Adrenal gland (tissue), 19 donors: ENCODE measurements at places on chromosomes 4 and X. TPM values are rescaled to one million over a fixed set of nuclear protein-coding genes. Genes with fewer than 3 reads are reported as not detected.
A peak's percentile ranks its signal among the peaks of the same experiment; 100 is the strongest.

The TASL gene
- 1.8 TPM for total RNA-seq

The FMR1NB gene
- not detected for total RNA-seq

The ZNF185 gene
- total RNA-seq, result 9.5 TPM

The EPGN gene
- 0.46 TPM for total RNA-seq

The NONO gene
- 371 TPM for total RNA-seq

DNA sequence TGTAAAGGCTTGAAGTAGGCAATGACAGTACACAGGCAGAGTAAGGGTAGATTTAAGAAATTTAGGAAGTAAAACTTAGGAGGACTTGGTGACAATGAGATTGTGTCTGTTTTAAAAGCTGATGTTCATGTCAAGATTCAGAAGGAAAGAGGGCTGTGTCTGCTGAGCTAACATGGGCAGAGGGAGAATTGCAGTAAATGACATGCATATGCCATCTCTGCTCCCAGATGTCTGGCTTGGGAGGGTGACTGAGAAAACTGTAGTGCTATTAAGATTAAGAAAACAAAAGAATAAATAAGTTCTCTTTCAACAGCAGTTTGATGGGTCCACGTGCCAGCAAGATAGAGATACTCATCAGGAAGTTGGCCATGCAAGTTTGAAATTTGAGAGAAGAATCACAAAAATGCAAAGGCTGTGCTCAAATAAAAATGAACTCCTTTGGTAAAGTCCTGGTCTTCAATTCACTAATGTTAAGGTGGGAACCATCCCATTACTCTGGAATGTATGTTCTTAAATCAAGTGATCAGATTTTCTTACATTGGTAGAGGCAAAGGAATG, 7.2 kb downstream of the NFXL1 start:
- H3K27me3 ChIP-seq, result no peaks in the 10 kb centered on the region
- H3K27ac ChIP-seq, result no peak overlapping the region
- H3K4me1 ChIP-seq, result no peaks in the 10 kb centered on the region
- no peaks in the 10 kb centered on the region for H3K36me3 ChIP-seq
- DNase-seq, result no peak
- no peak overlapping the region for H3K4me3 ChIP-seq

DNA sequence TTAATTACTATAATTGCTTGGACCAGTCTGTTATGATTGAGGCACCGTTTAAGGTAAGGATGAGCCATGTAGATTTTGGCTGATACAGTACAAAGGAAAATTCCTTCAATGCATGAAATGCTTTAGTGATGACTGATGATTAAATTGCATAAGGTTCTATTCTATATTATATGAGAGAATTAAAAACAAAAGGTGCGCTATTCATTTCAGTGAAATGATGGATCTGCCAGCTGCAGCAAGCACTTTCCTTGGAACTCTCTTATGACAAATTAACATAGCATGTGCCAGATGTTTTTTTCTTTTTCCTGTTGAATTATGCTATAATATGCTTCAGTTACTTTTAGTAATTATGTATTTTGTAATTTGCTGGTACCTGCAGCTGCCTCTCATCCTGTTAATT, 98.5 kb downstream of the JADE1 start:
- no peak overlapping the region for H3K4me3 ChIP-seq
- H3K36me3 ChIP-seq, result no peaks in the 10 kb centered on the region
- DNase-seq, result no peak
- no peaks in the 10 kb centered on the region for H3K27me3 ChIP-seq

GRCh38 chr4:24836661-24837242, 41.4 kb downstream of the SOD3 start:
- H3K27ac ChIP-seq, result no peak overlapping the region
- no peaks in the 10 kb centered on the region for H3K27me3 ChIP-seq
- DNase-seq, result no peak
- no peaks in the 10 kb centered on the region for H3K4me1 ChIP-seq
- H3K4me3 ChIP-seq, result no peak overlapping the region
- no peaks in the 10 kb centered on the region for H3K36me3 ChIP-seq

- H3K27me3 ChIP-seq, result no peaks in the 10 kb centered on the region
- no peak overlapping the region for H3K27ac ChIP-seq
- no peaks in the 10 kb centered on the region for H3K36me3 ChIP-seq
- no peak overlapping the region for H3K4me3 ChIP-seq
- no peak for DNase-seq
These were observed 83.5 kb upstream of the PPARGC1A start for GRCh38 chr4:23973308-23973855.

- no peak for DNase-seq
- no peak overlapping the region for H3K4me3 ChIP-seq
- H3K27me3 ChIP-seq, result no peaks in the 10 kb centered on the region
- H3K27ac ChIP-seq, result no peak overlapping the region
- H3K4me1 ChIP-seq, result no peaks in the 10 kb centered on the region
- H3K36me3 ChIP-seq, result no peaks in the 10 kb centered on the region
These were observed 144.8 kb upstream of the TTC29 start for GRCh38 chr4:147090486-147090885.

GRCh38 chr4:54065282-54066087, 1.1 kb upstream of the CHIC2 start:
- H3K36me3 ChIP-seq, result no peaks in the 10 kb centered on the region
- peak overlapping the region; percentile 78 for H3K27ac ChIP-seq
- H3K4me3 ChIP-seq, result no peak overlapping the region
- H3K4me1 ChIP-seq, result peaks cover 16% of the 10 kb centered on the region

DNA sequence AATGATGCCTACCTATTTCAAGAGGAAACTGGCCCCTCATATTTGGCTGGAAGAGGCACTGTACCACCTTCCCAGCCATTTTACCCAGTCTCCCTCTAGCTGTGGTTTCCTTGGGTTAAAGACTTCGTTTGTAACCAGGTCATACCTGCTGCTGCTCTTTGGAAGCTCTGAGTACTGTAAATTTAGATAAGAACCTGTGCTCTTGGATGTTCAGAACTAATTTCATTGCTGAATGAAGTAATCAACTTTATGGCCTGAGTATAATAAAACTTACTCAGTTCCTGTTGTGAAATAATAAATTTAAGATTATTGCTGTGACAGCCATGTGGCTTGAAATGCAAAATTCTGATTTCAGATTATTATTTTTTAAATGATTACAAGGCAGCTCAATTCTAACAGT, 12.2 kb downstream of the MTTP start:
- H3K4me3 ChIP-seq, result no peak overlapping the region
- H3K27ac ChIP-seq, result no peak overlapping the region
- no peaks in the 10 kb centered on the region for H3K4me1 ChIP-seq

- H3K27me3 ChIP-seq, result no peaks in the 10 kb centered on the region
- H3K4me1 ChIP-seq, result no peaks in the 10 kb centered on the region
- H3K27ac ChIP-seq, result no peak overlapping the region
- no peak for DNase-seq
These were observed 153.3 kb upstream of the USP9X start for GRCh38 chrX:40931921-40932320.

GRCh38 chrX:76248901-76249300, 76.0 kb downstream of the PBDC1 start:
- H3K4me3 ChIP-seq, result no peak overlapping the region
- no peaks in the 10 kb centered on the region for H3K36me3 ChIP-seq
- peaks cover 9% of the 10 kb centered on the region for H3K27me3 ChIP-seq
- DNase-seq, result no peak
- no peak overlapping the region for H3K27ac ChIP-seq

DNA sequence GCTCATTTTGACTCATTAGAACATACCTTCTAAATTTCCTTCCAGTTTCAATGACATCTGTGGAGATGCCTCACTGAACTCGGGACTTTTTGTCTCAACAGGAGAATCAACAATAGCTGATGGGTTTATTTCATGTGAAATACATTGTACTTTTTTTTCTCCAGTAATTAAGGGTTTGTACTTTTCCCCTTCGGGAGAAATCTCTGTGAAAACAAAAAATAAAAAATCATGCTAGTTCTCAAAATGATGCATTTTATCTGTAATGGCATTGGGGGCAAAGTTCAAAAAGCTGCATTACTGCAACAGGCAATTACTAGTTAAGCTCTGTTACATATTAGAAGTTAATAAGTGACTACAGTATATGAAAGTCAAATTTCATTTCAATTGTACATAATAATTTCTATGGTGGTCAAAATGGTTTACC, 167.3 kb upstream of the SH3RF1 start:
- H3K4me3 ChIP-seq, result no peak overlapping the region
- no peak overlapping the region for H3K27ac ChIP-seq
- no peaks in the 10 kb centered on the region for H3K36me3 ChIP-seq
